Stimulated activated CD4-positive, alpha-beta T cell treated with anti-CD3 and anti-CD28 coated beads, TNF-alpha, amount 100 ng/mL, for 1 hour (primary cell): ENCODE measurements at places on chromosomes 4 and X.

DNA sequence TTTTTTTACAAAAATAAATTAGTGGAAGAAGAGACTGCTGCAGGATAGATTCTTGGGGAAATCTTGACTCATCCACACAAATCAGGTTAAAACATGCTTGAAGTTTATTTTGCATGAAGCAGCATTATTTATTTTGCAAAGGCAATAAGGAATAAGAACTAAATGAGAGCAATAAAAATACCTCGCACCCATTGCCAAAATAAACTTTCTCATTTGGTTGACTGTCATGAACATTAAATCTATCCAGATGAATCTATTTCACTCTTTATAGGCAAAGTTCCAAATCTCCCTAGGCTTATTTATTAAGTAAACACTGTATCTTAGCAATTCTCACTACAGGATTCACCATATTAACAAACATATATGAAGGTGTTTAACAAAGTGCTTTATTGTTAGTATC is 58.9 kb downstream of the HOPX start:
- DNase-seq = no peak

DNA sequence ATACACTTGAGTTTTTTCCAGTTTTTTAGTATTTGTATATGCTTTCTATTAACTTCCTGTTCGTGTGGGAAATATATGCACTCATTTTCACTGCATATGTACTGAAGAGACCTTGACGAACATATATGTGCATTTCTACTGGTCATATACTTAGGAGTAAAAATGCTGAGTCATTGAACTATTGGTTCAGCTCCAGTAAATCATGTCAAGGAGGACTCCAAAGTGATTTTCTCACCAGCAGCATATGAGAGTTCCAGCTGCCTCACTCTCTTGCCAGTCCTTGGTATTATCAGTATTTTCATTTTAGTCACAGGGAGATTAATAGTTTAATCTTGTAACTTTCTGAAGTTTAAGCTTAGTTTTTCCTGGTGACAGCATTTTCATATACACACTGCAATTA is 2750.2 kb downstream of the ARAP2 start:
- DNase-seq = no peak

DNA sequence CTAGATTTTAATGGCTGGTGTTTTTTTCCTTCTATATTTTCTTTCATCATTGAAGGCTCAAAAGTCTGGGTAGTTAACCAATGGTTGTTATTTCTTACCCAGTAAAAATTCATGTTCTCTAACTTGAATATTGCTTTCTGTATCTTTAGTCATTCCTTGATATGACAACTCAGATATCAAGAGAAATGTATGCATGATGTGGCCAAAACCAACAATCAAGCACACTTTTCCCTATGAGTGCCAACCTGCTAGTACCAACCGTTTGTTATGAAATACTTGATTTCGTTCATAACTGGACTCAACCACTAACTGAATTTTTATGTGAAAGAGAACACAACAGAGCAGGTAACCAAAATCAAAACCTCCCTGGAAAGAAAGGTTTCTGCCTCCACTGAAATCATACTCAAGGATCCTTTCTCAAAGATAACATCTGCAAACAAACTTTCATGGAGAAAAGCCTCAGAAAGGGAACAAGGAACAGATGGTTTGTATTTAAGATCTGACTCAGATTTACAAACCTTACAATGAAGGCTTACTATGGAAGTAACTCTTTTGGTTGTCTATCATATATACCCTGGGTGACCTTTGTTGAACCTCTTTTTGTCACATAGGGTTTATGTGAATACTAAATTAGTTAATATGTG is 8.3 kb upstream of the VEGFC start:
- no peak for DNase-seq

- no peak for DNase-seq
Measured at GRCh38 chr4:8905773-8906667, 34.4 kb upstream of the HMX1 start.

GRCh38 chr4:73892966-73893365 is 23.8 kb downstream of the CXCL1 start:
- DNase-seq = no peak

GRCh38 chrX:5726224-5726623 is 502.4 kb downstream of the NLGN4X start:
- no peak for DNase-seq

DNA sequence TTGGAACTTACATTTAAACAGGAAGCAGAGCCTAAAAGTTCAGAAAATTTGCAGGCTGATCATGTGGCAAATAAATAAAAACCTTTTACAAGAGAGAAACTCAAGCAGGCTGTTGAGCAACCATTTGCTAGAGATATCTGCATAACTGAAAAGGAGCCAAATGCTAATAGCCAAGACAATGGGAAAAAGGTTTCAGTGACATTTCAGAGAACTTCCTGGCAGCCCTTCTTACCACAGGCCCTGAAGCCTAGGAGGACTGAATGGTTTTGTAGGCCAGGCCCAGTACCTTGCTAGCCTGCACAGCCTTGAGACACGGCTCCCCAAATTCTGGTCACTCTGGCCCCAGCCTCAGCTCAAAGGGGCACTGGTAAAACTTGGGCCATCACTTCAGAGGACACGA is 945.1 kb downstream of the ADGRL3 start:
- no peak for DNase-seq

- DNase-seq = no peak
Measured at GRCh38 chr4:125317525-125317877, 2.7 kb downstream of the FAT4 start.

DNA sequence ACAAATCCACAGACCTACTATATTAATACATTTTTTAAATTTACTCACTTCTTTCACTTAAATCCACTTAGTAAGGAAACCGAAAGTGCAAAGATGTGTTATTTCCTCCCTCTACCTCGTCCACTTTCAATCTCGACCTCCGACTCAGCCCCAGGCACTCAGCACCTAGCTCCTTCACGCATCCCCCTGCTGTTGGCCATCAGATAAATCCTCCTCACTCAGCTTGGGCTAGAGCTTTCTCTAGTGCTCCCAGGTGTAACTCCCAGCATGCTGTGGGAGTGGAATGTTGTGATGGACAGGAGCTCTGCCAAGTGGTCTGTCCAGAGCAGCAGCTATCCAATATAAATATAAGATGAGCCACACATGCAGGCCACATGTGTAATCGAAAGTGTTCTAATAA is 26.7 kb upstream of the TEC start:
- DNase-seq = no peak

GRCh38 chr4:15703439-15703838 is 574 bp downstream of the BST1 start:
- DNase-seq = no peak

DNA sequence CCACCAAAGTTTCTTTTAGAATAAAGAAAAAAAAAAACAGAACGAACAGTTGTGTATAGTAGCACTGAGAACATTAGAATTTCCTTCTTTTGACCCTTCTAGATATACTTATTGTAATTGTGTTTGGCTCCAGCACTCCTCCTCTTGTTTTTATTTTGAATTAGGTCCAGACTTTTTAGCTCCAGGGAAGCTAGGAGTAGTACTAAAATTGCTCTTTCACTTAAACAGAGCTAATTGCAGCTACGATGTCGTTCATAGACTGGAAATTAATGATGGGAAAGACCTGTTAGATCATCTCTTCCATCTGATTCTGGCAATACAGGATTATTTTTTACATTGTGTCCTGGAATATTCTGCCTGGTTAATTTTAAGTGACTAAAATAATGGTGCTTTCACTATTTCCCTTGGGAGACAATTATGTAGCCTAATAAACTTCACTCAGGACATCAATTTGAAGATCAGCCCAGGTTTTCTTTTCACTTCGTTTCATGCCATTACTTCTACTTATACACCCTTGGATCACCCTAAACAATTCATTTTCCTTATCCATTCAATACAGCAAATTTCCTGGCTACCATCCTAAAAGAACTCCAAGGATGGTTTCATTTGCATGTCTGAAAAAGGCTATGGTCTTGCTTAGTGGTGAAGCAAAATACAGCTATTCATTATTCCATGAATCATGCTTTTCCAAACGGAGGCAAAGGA is 480.8 kb upstream of the TECRL start:
- DNase-seq = no peak

GRCh38 chr4:100189820-100190642 is at the start of gene DDIT4L:
Gene DDIT4L, minus strand, starts transcription at chr4:100190468. Its CDS starts 485 bp downstream, at chr4:100189983.
- no peak for DNase-seq

DNA sequence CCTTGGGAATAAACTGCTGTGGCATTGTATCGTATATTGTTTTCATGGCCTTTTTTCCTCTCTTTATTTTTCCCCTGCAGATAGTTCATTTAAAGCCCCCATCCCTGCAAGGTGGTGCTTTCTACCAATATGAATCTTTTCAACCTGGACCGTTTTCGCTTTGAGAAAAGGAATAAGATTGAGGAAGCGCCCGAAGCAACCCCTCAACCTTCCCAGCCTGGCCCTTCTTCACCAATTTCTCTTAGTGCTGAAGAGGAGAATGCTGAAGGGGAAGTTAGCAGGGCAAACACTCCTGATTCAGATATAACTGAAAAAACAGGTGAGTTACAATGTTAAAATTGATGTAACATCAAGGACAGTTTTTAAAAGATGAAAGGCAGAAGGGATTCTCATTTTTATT is 601 bp downstream of the SMARCAD1 start:
- DNase-seq = no peak

- DNase-seq = no peak
Measured at GRCh38 chrX:100623001-100623400, 13.6 kb downstream of the TSPAN6 start.

DNA sequence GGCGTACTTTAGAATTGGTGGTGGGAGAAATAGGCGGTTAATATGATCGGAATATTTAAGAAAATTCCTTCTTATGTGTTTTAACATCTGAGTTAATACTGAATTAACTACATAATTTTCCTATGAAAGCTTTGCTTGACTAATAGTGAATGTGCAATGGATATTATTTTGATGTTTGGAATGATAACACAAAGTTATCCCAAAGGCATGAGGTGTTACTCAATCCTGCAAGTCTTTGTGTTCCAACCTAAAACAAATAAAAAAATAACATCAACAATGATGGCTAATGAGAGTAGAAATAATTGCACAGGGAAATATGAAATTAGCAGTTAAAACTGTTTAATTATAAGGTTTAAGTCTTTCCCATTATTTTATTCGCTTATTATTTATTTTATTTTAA is 183.6 kb upstream of the ARSJ start:
- DNase-seq = no peak

DNA sequence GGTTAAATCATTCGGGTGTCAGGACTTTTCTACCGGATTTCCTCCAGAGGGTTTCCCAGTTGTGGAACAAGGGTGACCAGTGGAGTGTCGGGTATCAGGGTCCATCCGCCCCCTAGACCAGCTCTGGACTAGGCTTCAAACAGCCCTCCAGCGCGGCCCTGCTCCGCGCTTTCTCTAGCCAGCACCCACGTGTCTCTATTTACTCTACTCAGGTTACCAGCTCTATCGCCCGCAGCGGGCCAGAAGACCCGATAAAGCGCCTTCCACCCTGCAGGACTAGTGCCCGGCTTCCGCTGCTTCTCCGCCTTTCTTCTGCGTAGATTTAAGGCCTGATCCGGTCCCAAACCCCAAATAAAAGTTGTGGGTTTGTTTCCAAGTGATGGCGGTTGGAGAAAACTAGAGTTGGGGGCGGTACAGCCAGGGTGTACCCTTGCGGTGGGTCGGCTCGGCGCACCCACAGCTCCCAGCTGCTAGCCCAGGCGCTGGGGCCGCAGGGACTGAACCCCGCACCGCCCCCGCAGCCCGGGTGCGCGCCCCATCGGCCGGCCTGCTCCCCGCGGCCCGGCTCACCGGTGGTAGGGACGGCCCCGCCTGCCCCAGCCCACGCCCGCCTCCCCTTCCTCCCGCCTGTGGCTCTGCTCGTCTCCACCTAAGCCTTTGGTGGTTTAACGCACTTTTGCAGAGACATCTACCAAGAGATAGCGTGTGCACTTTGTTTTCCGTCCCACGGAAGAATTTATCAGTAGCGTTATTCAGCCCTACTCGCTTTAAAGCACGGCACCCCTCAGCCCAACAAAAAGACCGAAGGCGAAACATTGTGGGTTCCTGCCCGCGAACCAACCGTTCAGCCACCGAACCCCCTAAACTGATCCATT is 2.1 kb downstream of the LEF1 start:
- no peak for DNase-seq
